ENCODE measurements at places on chromosomes 1 and 21. TPM values are rescaled to one million over a fixed set of nuclear protein-coding genes. Genes with fewer than 3 reads are reported as not detected.

Gene ANGPTL1
- total RNA-seq: 0.53 TPM

Gene MYCL
- 2.5 TPM for total RNA-seq

Gene CYP4Z1
- not detected for total RNA-seq

Gene ARHGEF16
- not detected for total RNA-seq

Gene TXNIP
- total RNA-seq: 41.8 TPM

Gene TDRD10
- not detected for total RNA-seq

Gene LPAR3
- 6.8 TPM for total RNA-seq

Gene FAM177B
- not detected for total RNA-seq

Gene S100A14
- 1.8 TPM for total RNA-seq

Gene CACNA1S
- total RNA-seq: 0.08 TPM

Gene ACTN2
- 2.0 TPM for total RNA-seq

Gene FABP3
- total RNA-seq: not detected

Gene NBL1
- 42.2 TPM for total RNA-seq

Gene ZNF695
- 17.2 TPM for total RNA-seq

Gene PCSK9
- not detected for total RNA-seq

Gene OR2L13
- not detected for total RNA-seq

Gene ZNF648
- total RNA-seq: 0.38 TPM

Gene PLEKHG5
- 39.9 TPM for total RNA-seq

Gene ERRFI1
- 153 TPM for total RNA-seq

Gene S100A8
- total RNA-seq: not detected

Gene GALE
- 194 TPM for total RNA-seq

Gene ALPL
- total RNA-seq: 0.53 TPM

Gene RNU1-2
- total RNA-seq: under 0.01 TPM

Gene GBP5
- not detected for total RNA-seq

Gene SERPINC1
- not detected for total RNA-seq

Gene ASCL5
- total RNA-seq: not detected

Gene OR2T2
- total RNA-seq: not detected

Gene OR2L8
- total RNA-seq: not detected

Gene MATN1
- 0.45 TPM for total RNA-seq

Gene MTARC2
- 0.64 TPM for total RNA-seq

Gene CDA
- not detected for total RNA-seq

Gene SH2D5
- total RNA-seq: 1.7 TPM

Gene CNIH3
- 11.2 TPM for total RNA-seq

Gene CYB561D1
- 3.1 TPM for total RNA-seq

Gene ADAMTS5
- 0.15 TPM for total RNA-seq

Gene GJB3
- total RNA-seq: 11.8 TPM

Gene FYB2
- total RNA-seq: not detected

Gene FGR
- 0.05 TPM for total RNA-seq

Gene GUCA2A
- total RNA-seq: not detected

Gene VSIG8
- not detected for total RNA-seq

Gene KPRP
- total RNA-seq: not detected

Gene ADAMTSL4
- 7.7 TPM for total RNA-seq

Gene FAM131C
- total RNA-seq: 1.5 TPM

Gene SLC9C2
- total RNA-seq: not detected
